NCI-H2171 (cell line): ENCODE measurements at places on chromosomes 16 and 17.
A peak's percentile ranks its signal among the peaks of the same experiment; 100 is the strongest.

DNA sequence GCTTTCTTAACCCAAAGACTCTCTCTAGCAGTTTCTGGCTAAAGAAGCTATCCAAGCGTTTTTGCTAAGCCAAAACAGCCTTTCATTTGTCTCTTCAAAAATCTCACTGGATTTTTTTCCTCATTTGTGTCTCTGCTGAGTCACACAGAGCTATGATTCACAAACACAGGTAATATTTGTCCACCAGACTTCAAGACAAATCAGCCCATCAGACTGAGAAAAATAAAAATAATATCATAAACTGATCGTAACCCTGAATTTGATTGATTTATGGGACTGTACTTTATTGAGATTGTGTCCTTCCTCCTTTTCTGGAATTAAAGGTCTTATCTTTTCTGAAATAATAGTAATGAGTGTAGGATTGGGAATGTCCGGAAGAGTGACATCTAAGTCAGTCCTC, 25.8 kb downstream of the TRIM16 start:
- DNase-seq = no peak

GRCh38 chr17:47301831-47302230, 21.9 kb upstream of the EFCAB13 start:
- DNase-seq = no peak

GRCh38 chr17:29760279-29761039, 137.7 kb upstream of the CORO6 start:
- no peak for DNase-seq

- DNase-seq = no peak
Observed at GRCh38 chr17:59372138-59372751, 40.8 kb downstream of the YPEL2 start.

DNA sequence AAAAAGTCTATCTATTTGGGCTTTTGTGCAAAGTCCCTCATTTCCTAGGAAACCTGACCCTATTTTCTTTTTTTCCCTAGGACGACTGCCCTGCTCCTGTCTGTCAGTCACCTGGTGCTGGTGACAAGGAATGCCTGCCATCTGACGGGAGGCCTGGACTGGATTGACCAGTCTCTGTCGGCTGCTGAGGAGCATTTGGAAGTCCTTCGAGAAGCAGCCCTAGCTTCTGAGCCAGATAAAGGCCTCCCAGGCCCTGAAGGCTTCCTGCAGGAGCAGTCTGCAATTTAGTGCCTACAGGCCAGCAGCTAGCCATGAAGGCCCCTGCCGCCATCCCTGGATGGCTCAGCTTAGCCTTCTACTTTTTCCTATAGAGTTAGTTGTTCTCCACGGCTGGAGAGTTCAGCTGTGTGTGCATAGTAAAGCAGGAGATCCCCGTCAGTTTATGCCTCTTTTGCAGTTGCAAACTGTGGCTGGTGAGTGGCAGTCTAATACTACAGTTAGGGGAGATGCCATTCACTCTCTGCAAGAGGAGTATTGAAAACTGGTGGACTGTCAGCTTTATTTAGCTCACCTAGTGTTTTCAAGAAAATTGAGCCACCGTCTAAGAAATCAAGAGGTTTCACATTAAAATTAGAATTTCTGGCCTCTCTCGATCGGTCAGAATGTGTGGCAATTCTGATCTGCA, 12.9 kb downstream of the TMEM98 start:
- no peak for DNase-seq

DNA sequence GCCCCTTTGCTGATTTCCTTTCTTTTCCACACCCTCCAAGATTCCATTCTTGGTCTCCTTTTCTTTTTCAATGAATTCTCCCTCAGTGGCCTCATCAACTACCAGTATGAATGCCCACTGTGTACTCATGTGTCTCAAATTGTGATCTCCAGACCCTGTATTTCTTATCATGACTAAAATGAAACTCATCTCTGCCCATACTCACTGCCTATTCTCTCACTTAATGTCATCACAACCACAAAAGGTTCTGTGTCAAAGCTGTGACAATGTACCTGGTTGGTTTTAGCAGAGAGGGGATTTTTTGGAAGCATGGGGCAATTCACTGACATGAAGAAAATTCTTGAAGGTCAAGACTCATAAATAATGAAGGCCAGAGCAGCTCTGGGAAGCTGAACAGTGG, 11.5 kb upstream of the TBX4 start:
- DNase-seq = no peak

- peak; percentile 13 for DNase-seq
Observed at GRCh38 chr16:12637002-12637401, 166.7 kb downstream of the CPPED1 start.

DNA sequence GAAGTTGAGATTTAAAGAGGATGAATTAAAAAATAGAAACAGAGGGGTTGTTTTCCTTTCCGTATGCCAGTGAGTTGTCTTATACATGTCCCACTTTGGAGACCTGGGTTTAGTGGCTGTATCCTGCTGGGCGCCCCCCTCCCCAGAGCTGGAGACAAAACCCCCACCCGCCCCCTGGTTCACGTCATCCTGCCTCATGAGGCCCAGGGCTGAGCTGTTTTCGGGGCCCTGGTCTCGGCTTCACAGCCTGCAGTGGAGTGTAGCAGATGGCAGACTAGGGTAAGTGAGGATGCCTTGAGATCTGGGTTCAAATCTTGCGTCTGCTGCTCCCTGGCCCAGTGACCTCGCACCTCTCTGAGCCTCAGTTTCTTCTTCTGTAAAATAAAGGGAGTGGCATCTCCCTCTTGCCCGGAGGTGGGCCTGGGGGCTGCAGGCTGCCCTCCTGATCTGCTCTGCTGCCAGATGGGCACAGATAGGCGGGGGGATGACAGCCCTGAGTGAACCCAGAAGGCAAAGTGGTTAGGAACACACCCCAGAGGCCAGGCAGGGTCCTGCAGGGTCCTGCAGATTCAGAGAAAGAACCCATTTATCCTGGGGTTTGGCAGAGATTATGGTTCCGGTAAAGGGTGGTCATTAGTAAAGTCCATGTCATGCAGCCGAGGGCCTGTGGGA, 45.1 kb downstream of the SOCS3 start:
- no peak for DNase-seq

GRCh38 chr17:71237903-71238538, 882.8 kb upstream of the SOX9 start:
- peak; percentile 50 for DNase-seq

GRCh38 chr16:23950898-23951297, 115.1 kb downstream of the PRKCB start:
- DNase-seq = no peak

DNA sequence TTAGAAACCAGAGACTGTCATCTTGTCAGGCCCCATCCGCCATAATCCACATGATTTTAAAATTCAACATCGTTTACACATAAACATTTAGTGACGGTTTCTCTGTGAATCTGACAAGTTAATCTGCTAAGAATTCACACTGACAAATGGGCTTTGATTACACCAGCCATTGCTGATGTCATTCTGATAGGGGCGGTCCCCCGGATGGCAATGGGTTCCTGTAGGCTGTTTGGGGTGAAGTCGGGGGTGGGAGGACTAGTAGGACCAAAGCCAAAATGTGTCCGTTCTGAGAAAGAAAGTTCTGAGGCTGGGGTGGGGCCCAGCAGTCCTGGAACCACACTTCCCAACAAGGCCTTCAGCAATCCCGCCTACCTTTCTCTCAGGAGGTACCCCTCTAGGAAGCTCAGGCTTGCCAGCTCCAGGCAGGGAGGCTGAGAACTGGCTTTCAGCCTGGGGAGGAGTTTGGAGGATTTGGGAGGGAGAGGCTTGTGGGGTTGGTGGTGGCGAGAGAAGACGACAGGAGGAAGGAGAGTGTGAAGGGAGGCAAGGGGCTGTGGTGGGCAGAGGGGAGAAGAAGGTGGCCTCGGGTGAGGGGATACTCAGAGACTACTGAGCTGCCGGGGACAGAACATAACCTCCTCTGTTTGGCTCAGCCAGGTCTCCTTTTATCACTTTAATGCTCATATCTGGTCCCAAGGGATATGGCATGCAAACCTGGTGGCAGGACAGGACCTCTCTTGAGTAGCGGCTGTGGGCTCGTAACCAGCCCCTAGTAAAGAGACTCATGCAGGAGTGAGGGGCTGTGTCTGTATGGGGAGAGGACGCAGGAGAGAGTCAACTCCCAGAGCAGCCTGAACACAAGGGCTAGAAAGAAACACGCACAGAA, 8.6 kb downstream of the HIC1 start:
- DNase-seq = no peak

DNA sequence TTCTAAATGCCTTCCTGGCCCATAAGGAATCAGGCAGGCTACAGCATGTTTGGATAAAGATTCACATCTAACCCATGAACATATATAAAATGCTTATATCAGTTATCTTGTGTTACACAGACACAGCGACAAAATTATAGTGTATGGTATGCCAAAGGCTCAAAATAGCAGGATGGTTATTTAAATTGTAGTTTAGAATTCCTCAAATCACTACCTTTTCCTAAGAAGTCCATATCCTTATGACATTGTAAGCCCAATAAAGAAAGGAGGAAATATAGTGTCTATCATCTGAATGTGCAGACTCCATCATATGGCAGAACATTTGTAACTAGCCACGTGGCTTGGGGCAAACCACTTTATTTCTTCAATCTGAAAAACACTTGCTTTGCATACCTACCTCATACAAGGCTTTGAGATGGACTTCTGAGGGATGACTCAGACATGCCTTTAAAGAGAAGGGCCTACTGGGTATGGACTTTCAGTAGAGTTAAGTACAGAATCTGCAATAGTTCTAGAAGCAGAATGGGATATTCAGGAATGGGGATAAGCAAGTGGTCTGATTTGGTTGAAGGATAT, 12.1 kb upstream of the DHX8 start:
- DNase-seq = no peak

- no peak for DNase-seq
Observed at GRCh38 chr17:43171586-43172487, 823 bp downstream of the NBR1 start.

- DNase-seq = no peak
Observed at GRCh38 chr17:31096106-31096436, 1.3 kb downstream of the NF1 start.

- no peak for DNase-seq
Observed at GRCh38 chr17:67425571-67426160, 48.6 kb downstream of the PITPNC1 start.

GRCh38 chr17:39704821-39705551, 5.1 kb downstream of the ERBB2 start:
- DNase-seq = no peak

GRCh38 chr16:11450136-11450535, 104.9 kb downstream of the RMI2 start:
- no peak for DNase-seq

- no peak for DNase-seq
Observed at GRCh38 chr16:60166-60565, 6.5 kb downstream of the SNRNP25 start.

- no peak for DNase-seq
Observed at GRCh38 chr17:29156781-29157180, 23.4 kb downstream of the MYO18A start.

DNA sequence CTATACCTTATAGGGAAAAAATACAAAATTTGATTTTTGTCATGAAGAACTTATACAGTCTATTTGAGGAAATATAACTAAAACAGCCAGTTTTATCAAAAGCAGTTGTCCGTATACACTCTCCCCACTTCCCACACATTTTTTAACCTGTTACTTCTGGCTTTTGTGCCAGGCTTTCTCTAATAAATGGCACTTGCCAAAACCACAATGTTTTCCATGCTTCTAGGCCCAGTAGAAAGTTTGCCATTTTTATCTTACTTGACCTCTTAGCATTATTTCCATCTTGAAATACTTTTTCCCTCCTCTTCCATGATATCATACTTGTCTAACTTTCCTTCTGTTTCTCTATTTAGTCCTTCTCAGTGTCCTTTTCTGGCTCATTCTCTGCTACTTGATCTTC, 38.8 kb downstream of the EFCAB5 start:
- DNase-seq = no peak

DNA sequence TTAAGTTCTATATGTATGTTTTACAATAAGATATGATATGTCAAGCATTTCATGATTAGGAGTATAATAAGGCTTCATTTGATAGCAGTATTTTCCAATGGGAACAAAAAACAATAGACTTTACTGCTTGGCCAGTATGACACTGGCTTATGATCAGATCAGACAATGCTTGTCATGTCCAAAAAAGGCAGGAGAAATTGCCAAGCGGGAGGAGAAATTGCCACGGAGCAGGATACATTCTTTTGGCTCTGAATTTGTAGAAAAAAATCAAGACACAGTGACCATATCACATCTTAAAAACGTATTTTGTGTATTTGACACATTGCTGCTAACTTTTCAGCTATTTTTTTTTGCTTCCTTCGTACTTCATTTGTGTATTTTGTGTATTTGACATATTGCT, 404.1 kb downstream of the CNTNAP4 start:
- DNase-seq = no peak

- no peak for DNase-seq
Observed at GRCh38 chr16:89410794-89411309, 79.5 kb downstream of the ANKRD11 start.

- DNase-seq = no peak
Observed at GRCh38 chr17:57948555-57949420, 6.4 kb downstream of the CUEDC1 start.

GRCh38 chr16:51763072-51763661, 612.1 kb upstream of the SALL1 start:
- DNase-seq = no peak

DNA sequence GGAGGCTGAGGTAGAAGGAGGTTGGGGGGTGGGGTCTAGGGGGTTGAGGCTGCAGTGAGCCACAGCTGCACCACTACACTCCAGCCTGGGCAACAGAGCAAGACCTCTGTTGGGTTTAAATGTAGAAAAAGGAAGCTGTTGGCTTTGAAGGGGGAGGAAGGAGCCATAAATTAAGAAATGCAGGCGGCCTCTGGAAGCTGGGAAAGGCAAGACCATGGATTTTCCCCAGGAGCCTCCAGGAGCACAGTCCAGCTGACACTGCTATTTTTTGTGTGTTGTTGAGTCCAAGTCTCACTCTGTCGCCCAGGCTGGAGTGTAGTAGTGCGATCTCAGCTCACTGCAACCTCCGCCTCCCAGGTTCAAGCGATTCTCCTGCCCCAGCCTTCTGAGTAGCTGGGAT, 15.9 kb downstream of the LITAF start:
- DNase-seq = no peak

DNA sequence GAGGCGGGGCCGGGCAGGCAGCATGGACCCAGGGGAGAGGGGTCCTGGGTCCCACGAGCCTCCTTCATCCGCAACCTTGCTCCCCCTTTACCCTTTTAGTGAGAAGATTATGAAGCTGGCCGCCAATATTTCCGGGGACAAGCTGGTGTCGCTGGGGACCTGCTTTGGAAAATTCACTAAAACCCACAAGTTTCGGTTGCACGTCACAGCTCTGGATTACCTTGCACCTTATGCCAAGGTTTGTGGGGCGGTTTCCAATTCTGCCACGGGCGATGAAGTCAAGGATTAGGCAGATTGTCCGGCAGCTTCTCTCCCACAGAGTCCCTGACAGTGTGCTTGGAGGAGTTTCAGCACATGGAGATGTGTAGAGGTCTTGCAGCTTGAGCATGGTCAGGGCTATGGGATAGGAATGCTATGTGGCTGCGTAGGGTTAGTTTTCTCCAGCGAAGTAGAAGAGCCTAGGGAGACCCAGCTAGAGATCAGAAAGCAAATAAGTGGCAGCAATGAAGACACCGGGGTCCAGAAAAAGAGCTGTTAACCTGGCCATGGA, 598 bp downstream of the NIP7 start:
- no peak for DNase-seq
